Fibroblast of villous mesenchyme (primary cell): ENCODE measurements at places on chromosomes 11 and 22.

DNA sequence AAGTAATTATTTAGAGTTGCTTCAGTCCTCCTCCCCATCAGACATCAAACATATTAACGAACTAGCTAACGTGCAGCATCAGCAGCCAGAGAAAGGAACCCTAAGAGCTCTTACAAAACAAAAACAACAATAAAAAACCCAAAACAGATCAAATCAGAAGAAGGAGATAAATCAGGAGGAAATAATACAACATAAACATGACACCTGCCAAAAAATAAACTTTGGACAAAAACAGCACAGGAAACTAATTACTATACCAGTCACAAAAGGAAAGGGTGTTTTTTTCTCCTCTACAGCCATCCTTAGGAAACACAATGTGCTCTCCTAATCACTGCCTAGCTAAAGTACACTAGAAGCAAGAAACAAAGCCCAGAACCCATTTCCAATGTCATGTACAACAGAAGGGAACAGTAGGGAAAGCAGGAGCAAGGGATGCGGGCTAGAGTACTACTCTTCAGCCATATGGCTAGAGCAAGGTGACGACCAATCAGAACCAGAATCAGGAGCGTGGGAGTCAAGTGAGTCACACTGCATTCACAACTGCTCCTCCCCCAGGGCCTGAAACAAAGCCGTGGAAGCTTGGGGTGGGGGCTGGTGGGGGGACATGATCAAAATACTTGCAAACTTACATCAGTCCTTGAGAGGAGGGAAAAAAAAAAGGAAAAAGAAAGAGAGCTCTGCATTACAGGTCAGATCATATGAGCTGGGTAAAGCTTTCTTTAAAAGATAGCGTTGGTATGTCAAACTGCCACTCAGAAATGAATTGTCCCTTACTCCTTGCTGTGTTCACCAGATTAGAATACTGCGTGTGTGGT is 60.4 kb downstream of the LARGE2 start:
- DNase-seq = peak; percentile 80

DNA sequence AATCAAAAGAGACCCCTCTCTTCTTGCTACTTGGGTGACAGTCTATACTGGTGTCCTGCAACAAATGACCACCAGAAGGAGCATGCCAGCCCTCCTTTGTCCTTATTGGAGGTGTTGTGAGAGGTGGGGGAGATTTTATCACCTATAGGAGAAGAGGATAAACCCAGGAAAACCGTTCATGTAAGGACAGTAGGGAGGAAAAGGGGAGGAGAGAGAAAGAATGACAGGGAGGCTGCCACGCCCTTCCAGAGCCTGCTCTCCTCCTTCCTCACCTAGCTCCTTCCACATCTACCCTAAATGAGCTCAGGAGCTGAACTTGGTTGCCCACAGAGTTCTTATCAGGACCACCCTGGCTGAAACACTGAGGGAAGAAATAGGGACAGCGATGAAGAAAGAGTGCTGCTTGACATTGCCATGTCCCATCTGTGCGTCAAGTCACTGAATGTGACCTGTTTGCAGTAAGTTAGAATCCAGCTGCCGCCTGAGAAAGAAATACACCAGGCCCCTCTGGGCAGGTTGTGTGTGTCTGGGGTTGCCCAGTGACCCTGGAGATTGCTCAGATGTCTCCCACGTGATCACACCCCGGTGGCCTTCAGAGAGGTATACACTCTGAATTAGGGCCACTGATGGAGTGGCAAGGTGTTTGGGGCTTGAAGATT is 40.4 kb upstream of the ETS1 start:
- DNase-seq = no peak

- DNase-seq = no peak
Measured at GRCh38 chr22:19224985-19225384, 46.4 kb upstream of the SLC25A1 start.

DNA sequence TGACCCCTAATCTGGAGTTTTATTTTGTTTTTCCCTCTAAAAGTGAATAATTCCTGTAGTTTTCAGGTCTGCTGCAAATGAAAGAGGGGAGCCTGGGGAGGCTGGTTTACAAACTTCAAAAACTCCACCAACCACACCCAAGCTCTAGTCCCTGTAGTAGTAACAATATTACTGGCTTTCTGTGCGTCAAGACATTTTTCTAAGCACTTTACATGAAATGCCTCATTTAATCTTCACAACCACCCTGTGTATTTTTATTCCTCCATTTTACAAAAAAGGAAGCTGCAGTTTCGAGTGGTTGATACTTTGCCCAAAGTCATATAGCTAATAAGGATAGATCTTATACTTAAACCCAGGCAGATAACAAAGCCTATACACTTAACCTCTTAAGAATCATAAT is 23.5 kb downstream of the CTNND1 start:
- DNase-seq = no peak

GRCh38 chr11:5178046-5178837 is 22.2 kb downstream of the OR51V1 start:
- no peak for DNase-seq

DNA sequence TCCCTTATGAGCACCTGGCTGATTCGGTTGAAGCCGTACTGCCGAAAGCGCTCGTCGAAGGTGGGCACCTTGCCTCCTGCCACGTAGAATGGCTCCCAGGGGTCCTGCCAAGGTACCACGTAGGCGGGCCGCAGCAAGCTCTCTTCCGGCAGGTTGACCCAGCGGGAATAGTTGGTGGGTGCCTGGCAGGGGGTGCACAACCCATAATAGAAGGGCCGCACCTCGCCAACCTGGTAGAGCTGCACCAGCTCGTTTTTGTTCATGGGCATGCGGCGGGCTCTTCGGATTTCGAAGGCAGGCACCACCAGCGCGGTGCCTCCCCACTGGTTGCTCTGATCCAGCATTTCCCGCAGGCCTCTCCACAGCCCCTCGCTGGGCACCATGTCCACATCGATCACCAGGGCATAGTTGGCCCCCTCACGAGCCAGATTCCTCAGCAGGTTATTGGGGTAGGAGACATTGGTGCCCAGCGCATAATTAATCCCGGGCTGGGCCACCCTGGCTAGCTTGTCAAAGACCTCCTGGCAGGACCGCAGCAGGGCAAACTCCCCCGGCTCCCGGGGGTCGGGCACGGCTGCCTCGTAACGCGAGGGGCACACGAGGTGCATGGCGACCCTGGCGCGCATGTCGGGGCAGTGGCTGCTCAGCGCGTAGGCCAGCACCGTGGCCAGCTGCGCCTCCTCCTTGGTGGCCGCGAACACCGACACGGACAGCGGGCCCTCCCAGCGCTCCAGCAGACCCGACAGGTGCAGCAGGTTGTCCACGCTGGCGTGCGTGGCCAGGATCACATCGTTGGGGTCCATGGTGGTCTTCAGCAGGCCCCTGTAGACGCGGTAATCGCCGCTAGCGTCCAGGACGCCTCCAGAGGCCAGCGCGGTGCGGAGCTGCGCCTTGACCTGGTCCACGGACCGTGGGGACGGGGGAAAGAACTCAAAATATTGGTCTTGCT is 679 bp downstream of the B4GAT1 start:
- no peak for DNase-seq

DNA sequence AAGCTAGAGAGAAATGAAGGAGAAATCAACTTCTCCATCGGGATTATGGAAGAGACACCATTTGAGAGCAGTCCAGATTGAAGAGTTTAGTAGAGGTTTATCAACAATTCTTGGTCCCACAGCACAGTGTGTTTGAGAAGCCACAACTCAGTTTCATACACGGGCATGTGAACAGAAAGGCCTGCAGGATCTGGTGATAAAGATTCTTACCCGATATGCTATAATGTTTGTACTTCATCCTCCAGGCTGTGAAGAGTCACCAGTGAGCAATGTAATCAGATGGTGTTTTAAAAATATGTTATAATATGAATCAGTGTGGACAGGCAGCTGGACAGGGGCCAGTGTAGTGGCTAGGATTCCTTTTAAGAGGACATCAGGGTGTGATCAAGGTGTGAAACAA is 29.7 kb upstream of the VWA5A start:
- peak; percentile 20 for DNase-seq

GRCh38 chr11:69967484-69967883 is 110.6 kb upstream of the ANO1 start:
- no peak for DNase-seq

DNA sequence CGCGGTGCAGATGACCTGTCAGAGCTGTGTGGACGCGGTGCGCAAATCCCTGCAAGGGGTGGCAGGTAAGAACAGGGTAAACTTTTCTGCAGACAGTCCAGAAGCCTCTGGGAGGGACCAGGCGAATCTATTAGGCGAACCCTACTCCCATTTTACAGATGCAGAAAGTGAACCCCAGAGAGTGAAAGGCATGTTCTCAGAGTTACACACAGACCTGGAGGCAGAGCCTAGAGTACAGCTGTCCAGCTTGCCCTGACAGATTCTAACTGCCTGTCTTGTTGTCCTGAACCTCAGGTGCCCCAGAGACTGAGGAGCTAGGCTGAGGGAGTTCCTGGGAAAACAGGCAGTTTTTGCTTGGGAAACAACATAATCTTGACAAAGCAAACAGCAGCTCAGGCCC is 665 bp downstream of the CCS start:
- DNase-seq = no peak

DNA sequence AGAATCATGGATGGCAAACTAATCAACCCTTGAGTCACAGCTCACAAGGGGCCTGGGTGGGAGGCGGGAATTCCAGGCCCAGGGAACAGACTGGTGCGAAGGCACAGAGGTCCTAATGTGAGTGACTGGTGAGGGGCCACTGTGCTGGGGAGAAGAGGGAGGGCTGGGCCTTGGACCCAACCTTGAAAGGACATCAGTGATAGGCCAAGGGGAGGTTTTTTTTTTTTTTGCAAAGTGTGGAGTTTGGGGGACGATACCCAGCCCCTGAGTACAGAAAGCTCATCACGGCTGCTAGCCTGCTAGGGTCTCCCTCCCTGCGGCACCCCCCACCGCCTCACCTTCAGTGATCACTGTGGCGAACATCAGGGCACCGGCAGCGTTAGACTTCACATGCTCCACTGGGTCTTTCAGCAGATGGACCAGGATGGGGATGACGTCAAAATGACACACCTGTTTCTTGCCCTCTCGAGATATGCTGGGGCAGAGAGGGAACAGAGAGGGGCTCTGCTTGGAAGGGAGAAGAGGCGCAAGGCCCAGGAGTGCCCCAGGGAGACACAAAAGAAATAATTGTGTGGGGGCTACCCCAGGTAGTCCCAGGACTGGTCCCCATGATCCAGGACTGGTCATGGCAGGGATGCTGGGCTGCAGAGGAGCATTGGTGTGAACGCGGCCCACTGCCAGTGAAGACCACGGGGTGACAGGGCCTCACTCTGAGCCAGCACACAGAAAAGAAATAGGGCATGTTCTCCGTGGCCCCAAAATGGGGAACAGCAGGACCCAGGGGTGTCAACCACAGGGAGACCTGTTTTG is 8.6 kb upstream of the GNAZ start:
- no peak for DNase-seq

- DNase-seq = peak; percentile 93
Measured at GRCh38 chr11:64865286-64866172, 12.9 kb downstream of the EHD1 start.

DNA sequence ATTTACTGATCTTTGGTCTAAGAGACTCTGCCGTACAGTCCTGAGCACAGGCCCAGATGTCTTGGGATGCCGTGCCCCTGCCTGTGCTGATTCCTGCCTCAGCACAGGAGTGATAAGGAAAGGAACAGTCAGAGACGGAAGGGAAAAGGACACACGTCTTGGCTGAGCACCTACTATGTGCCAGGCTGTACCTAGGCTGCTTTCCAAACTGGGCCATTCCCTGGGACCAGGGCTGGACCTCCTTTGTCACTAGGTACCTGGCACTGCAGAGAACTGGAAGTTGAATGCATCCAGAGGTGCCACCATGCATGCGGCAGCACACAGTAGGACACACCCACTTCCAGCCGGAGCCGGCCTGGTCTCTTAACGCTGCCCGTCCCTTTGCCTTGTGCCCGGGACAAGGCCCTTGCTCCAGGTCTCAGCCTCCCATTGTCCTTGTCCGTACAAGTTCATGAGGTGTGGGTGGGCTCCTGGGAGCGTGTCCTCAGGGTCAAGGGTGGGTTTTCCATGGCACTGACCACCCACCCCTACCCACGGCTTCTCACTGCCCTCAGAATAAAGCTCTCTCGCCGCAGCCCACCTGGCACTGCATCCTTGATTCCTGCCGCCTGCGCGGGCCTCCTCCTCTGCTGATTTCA is 1.1 kb upstream of the SSTR3 start:
- no peak for DNase-seq

DNA sequence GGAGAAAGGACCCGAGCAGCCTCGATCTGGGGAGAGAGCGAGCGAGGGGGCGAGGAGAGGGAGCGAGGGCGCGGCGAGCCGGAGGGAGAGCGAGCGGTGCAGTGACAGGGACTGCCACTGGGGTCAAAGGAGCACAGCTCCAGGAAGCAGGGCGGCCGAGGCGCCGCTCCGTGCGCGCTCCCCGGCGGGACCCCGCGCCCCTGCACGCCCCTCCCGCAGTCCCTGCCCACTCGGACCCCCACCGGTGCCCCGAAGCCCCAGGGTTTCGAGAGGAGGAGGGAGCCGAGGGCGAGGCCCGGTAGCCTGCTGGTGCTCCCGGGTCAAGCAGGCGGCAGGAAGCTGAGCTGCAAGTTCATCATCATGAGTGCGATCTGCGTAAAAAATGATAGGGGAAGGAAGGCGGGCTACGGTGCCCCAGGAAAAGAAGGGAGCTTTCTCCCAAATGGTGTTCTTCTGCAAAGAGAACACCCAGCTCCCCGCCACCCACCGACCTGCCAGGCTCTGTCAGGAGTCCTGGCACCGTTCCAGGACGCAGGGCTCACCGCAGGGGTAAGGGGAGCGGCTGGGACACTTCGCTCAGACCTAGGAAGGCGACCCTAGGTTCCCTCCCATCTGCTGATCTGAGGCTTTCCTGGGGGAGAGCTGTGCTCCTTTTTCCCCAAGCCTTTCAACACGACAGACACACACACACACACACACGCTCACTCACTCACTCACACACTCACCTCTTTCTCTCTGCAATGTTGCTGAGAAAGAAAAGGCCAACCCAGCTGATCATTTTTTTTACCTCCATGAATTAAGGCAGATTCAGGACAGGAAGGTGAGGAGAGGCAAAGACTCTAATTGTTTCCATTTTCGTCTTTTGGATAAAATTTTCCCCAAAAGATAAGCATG is at the start of gene MPPED2:
TSS of gene MPPED2 (minus strand) at position 103 of the 894 bp plus-strand sequence. CDS start 5,980 bp downstream, outside the sequence.
- no peak for DNase-seq
